ENCODE measurements at places on chromosomes 5 and 9.

DNA sequence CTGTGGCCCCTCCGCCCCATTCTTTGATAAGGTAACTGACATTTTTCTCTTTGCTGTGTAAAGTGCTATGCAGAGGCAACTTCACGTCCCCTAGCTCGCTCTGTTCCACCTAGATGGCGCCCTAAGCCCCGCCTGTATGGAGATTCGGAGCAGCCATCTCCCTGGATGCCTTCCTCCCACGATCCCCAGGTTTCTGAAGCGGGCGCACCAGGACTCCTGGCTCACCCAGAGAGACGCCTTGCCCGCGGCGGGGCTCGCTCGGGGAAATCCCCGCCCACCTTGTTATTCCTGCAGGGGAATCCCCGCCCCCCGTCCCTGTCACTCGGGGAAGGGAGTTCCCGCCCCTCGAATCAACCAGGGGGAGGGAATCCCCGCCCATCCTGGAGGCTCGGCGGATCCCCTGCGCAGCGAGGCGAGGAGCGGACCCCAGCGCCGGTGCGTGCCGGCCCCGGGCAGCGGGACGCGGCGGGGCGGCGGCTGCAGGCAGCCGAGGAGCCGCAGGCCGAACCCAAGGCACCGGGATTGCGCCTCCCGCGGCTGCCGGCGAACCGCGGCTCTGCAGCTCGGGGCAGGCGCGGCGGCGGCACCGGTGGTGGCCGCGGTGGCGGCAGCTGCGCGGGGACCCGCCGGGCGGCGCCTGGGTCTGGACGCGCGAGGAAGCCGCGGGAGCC is at the start of gene PDZD2:
Gene PDZD2, plus strand, starts transcription at position 384 of the 671 bp plus-strand sequence.
- DNase-seq = peak; percentile 70

- DNase-seq = no peak
These were observed 72.2 kb upstream of the PTCH1 start for GRCh38 chr9:95588724-95589588.

DNA sequence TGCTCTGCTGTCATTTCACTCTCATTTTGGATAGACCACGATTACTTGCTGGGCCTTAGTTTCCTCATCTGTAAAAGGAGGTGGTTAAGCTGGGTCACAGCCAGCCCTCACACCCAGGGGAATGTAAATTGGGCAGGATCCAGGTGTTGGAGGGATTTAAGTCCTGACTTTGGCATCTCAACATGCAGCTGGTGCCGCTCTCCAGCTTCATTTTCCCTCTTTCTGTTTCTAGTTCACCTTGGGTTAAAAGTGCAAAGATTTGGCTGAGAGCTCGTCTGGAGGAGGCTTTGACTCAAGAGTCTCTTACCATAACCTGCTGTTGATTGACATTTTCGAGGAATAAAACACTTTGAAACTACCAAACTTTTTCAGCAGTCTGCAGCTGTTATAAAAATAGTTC is 144.3 kb upstream of the DHFR start:
- no peak for DNase-seq

DNA sequence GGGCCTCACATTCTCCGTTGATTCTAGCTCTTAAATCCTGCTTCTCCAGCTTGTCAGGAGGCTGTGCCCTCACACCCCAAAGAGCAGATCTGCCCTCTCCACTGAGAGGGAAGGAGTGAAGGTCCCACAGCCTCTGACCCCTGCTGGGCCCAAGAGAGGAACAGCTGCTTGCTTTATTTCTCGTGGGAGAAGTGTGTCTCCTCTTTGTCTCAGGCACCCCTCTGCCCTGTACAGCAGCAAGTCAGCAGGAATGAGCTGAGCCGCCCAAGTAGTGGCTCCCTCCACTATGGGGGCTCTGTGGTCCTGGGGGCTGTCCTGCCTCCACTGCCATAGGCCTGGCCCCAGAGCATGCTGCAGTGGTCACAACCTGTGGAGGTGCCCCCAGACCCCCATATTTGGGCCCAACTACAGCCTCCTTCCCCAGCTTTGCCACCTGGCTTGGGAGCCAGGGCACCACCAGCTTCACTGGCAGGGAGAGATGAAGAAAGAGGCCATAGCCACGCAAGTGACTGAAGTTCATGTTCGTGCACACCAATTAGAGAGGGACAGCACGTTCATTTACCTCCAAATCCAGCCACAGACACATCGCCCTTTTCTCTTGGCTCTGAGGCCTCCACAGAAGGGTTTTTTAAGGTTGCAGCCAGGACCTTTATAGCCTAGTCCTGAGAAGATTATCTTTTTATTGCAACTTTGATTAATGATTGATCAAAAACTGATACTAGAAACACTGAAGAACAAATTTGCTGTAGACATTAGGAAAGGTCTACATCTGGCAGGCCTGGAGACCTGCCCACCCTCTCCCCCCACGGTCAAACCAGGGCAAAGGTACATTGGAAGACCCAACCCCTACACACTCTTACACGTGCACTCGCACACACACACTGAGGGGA is 27.5 kb downstream of the IRF1 start:
- peak; percentile 17 for DNase-seq

GRCh38 chr9:27571011-27571410 is 2.3 kb downstream of the C9orf72 start:
- DNase-seq = no peak

DNA sequence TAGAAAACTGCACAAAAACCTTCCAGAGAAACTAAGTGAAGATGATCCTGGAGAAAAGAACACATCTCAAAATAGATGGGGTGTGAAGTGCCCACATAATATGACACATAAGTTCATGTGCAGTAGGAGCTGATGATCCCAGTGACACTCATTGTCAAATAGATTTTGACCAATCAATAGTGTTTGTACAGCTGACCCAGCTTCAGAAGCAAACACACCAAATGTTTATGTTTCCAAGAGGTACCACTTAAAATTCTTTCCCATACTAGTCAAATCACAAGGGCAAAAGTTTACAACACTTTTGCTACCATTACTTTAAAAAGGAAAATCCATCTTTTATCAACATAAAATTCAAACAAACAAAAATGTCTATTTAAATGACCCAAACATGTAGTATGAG is 175.0 kb downstream of the MLLT3 start:
- DNase-seq = no peak

DNA sequence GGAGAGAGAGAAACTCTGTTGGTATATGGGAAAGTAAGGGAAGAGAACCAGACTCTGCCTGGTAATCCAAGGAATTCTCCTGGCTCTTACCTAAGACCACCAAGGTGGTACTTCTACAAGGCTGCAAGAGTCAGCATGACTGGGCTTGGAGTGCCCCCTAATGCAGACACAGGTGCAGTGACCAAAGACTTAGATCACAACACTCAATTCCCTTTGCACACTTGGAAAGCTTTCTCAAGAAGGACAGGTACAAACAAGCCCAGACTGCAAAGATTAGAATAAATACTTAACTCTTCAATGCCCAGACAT is 25.2 kb downstream of the UGT3A2 start:
- DNase-seq = no peak

DNA sequence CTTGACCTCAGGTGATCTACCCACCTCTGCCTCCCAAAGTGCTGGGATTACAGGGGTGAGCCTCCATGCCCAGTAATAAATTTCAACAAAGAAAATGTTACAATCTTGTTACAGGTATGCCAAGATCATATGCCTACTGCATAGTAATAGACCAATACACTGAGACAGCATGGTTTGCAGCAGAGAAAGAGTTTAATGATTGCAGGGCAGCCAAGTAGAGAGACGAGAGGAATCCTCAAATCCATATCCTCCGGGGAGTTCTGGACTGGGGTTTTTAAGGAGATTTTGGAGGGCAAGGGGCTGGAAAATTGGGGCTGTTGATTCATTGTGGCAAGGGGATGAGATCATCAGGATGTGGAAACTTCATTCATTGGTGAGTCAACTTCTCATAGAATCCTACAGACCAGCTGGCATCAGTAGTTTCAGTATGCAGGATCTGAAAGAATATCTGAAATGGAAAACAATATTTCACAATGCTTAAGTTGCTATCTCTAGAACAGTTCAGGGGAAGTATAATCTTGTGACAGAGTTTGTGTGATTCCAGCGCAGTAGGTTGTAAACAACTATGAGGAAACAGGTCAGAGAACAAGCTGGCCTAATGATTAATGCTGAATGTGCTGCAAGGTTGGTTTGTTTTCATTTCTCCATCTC is 14.8 kb upstream of the TUT7 start:
- no peak for DNase-seq

DNA sequence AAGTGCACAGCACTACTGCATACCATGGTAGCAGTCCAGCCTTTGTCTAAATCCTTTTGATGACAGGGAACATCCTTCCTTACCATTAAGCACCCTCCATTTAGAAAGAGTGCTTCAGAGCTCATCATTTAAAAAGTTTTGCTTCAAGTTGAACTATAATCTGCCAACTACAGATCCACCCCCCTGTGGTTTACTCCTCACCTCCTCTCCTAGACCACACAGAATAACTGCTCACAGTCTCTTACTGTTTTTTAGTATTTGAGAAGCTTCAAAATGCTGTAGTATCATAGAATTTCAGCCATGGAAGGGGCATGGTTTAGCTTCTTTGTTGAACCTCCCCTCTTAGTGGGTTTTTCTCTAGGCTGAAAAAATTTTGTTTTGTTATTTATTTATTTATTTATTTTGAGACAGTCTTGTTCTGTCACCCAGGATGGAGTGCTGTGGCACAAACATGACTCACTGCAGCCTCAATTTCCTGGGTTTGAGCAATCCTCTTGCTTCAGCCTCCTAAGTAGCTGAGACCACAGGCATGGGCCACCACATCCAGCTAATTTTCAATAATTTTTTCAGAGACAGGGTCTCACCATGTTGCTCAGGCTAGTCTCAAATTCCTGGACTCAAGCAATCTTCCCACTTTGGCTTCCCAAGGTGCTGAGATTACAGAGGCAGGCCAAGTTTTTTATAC is 384.3 kb upstream of the RFX3 start:
- no peak for DNase-seq

- no peak for DNase-seq
These were observed 4.4 kb upstream of the MSX2 start for GRCh38 chr5:174719793-174720611.

DNA sequence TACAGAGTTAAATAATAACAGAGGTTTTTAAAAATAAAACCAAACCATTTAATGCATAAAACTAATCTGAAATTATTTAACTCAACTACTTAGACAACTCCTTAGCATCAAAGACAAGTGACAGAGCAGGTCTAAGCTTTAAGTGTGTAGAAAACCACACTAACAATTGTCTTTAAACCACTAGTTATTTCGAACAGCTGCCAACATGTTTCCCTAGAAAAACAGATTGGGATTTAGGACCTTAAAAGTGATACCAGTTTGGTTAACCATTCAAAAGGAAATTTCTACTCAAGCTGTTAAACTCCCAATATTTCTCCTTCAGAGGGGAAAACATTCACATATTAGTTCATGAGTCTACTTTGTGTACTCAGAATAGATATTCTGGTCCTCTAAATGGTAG is 208.7 kb downstream of the BNC2 start:
- DNase-seq = no peak

GRCh38 chr9:90034071-90034470 is 429.3 kb downstream of the GADD45G start:
- no peak for DNase-seq

GRCh38 chr9:98971168-98971914 is 27.6 kb downstream of the COL15A1 start:
- DNase-seq = no peak

DNA sequence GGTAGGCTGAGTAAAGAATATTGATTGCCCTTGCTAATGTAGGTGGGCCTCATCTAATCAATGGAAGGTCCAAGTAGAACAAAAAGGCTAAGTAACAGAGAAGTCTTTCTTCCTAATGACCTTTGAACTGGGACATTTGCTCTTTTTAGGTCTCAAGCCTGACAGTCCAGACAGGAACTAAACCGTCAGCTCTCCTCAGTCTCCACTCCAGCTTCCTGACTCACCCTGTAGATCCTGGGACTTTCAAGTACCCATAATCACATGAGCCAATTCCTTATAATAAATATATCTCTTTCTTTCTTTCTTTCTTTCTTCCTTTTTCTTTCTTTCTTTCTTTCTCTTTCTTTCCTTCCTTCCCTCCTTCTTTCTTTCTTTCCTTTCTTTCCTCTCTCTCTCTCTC is 479.5 kb upstream of the PAPPA start:
- DNase-seq = no peak

- DNase-seq = peak; percentile 96
These were observed 6.4 kb upstream of the PURA start for GRCh38 chr5:140107312-140108092.

- DNase-seq = no peak
These were observed 59.1 kb downstream of the ZNF462 start for GRCh38 chr9:106922026-106922425.

DNA sequence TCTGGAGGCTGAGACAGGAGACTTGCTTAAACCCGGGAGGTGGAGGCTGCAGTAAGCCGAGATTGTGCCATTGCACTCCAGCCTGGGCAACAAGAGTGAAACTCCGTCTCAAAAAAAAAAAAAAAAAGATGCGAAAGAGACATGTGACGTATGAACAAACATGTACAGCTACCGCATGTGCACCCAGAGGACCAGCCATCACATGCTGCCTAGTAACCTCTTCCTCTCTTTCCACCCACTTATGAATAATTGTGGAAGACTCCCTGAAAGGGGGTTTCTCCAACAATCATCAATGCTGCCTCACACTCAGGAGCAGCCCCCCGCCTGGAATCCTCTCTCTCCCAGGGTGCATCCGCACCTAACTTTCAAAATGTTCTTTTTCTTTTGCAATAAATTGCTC is 2.2 kb downstream of the SARDH start:
- no peak for DNase-seq

DNA sequence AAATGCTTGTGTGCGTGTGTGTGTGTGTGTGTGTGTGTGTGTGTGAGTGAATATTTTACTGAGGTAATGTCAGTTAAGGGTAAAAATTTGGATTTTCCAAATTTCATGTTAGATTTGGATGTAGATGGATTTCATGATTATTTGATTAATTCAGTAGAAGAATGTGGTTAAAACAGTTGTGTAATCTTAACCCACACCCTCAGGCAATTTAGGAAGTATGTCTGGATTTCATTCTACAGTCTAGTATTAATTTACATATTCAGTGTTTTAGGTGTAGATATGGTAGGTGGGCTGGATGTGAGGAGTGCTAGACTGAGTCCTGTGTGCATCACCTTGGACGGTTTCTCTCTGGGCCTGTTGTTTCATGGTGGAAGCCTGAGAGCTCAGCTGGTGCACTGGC is 99.1 kb upstream of the CKMT2 start:
- DNase-seq = no peak

DNA sequence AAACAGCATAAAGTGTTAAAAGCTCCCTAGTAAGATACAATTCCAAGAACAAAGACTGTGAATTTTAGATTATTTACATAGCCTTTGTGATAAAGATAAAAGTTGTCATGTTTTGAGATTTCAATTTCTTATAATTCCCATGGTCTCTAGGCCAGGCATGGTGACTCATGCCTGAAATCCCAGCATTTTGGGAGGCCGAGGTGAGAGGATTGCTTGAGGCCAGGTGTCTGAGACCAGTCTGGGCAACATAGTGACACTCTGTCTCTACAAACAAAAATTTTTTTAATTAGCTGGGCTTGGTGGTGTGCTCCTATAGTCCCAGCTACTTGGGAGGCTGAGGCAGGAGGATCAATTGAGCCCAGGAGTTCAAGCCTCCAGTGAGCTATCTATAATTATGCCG is 48.1 kb downstream of the BDP1 start:
- DNase-seq = no peak

All from activated naive CD4-positive, alpha-beta T cell treated with anti-CD3 and anti-CD28 coated beads, Interleukin-2, amount 10 ng/mL, durations not matched to agents 7 days and 5 days (primary cell).